Activated naive CD4-positive, alpha-beta T cell (primary cell): ENCODE measurements at places on chromosomes 11 and 22.

DNA sequence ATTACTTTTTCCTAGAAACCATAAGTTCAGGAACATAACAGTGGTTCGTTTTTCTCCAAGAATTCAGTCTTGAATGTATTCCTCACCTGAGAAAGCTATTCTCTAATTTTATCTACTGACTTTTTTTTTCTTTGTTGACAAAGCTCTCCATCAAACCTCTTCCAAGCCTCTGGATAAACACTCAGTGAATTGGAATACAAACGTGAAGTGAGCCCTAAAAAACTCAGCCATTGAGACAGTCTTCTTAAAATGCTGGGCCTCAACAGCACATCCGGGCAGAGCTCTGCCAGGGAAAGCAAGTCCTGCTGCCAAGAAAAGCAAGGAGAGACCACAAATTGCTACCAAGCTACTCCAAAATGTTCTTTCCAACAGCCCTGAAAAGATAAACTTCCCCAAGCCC lies 7.7 kb upstream of the SLC1A2 start:
- no peak for DNase-seq

DNA sequence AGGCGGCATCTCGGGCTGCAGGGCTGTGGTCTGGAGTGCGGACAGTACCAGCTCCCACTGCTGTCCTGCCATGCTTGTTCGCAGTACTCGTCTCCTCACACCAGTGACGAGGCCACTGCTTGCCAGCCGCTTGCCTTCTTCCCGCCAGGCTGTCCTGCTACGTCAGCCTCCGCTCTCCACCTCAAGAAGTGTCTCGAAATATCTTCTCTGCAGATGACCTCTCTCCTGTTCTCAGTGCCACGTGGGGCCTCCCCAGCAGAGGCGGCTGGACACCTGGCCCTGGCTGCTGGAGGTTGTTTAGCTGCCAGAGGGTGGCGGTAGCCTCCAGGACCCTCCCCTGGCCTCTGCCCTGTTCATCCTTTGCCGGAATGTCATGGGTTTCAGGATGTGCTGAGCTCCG lies 3.1 kb upstream of the CCDC188 start:
- DNase-seq, result no peak

DNA sequence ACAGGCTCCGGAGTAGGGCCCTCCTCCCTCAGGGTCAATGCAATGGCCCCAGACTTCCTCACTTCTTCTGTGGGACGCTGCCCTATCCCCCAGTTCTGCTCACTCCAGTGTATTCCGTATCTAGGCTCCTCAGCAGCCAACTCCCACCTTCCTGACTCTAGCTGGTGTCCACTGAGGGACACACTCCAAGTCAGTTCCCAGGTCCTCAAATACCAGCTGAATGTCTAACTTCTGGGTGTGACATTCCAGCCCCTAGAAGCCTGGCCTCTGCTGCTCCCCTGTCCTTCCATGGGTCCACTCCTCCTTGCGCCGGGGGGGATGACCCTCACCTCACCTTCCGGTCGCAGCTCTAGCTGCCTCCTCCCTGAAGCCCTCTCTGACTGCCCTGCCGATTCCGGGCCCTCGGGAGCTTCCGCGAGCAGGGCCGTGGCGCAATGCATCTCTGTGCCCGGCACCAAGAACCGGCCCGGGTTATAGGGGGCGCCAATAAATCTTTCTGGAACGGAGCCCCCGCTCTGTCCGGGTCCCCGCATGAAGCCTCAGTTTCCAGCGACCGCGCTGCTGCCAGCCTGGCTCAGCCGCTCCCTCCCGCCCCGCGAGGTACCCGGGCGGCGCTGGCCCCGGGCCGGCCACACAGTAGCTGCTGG lies 15.4 kb downstream of the BAD start:
- no peak for DNase-seq

- no peak for DNase-seq
Observed at GRCh38 chr22:43273902-43274484, 69.2 kb downstream of the SCUBE1 start.

DNA sequence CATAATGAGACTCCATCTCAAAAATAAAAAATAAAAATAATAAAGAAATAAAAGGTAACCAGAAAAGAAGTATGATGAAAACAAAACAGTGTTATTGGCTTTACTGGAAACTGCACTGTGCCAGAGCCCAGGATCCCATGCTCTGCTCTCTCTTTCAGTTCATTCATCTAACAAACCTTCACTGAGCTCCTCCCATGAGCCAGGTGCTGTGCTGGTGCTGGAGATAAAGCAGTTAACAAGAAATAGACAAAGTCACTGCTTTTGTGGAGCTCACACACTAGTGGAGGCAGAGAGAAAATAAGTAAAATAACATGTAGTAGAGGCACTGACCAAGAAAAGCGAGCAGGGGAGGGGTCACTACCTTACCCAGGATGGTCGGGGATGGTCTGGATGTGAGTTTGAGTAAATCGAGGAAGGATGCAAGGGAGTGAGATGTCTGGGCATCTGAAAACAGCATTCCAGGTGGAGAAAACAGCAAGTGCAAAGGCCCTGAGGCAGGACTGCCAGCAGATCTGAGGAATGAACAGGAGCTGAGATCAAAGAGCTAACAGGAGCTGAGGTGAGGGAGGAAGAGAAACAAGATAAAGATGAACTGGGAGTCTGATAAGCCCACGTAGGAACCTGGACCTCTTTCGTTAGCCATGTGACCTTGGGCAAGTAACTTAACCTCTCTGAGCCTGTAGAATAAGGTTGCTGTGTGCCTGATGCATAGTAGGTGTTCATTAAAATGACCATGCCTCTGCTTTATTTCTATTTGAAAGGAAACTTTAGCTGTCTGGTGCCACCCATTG lies 31.3 kb upstream of the CD82 start:
- no peak for DNase-seq

DNA sequence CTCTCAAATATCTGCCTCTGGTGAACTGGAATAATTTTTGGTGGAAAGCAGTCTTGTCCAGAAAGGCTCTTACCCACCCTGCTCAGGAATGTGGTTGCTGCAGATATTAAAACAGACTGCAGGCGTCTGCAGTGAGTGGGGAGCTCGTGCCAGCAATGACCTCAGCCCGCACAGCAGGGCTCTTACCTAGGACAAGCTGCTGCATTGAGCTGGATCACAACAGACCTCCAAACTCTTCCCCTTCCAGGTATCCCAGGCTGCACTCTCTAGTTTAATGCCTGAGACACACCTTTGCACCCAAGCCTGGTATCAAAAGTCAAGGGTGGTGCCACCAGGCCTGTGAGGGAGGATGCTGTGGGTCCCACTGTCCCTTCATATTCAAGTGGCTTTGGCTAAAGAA lies 69.7 kb upstream of the CDON start:
- DNase-seq, result no peak

- DNase-seq, result no peak
Observed at GRCh38 chr11:117825538-117826189, 1.1 kb upstream of the FXYD2 start.

DNA sequence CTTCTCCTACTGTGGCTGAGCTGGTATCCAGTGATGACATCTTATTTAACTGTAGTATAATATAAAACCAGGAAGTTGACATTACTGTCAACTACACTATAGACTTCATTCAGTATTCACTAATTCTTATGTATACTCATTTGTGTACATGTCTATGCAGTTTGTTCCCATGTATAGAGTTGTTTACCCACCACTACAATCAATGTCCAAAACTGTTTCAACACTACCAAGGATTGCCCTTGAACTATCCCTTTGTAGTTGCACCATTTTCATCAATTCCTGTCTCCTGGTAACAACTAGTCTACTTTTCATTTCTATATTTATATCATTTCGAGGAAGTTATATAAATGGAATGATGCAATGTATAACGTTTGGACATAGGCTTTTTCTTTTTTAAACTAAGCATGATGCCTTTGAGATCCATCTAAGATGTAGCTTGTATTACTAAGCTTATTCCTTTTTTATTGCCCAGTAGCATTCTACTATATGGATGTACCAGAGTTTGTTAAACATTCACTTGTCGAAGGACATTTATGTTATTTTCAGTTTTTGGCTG lies 39.2 kb downstream of the TMEM135 start:
- DNase-seq, result no peak

- no peak for DNase-seq
Observed at GRCh38 chr11:86575927-86576326, 96.5 kb downstream of the ME3 start.

- DNase-seq, result no peak
Observed at GRCh38 chr11:75700940-75701339, 16.7 kb upstream of the MOGAT2 start.

- DNase-seq, result no peak
Observed at GRCh38 chr22:20503816-20504215, 3.6 kb upstream of the MED15 start.

- DNase-seq, result no peak
Observed at GRCh38 chr22:19483481-19484244, 3.9 kb downstream of the CDC45 start.

- DNase-seq, result no peak
Observed at GRCh38 chr11:63243533-63243932, at the start of gene SLC22A25. Gene SLC22A25, minus strand, starts transcription at chr11:63243599. Its CDS starts 13,947 bp downstream, at chr11:63229652.

DNA sequence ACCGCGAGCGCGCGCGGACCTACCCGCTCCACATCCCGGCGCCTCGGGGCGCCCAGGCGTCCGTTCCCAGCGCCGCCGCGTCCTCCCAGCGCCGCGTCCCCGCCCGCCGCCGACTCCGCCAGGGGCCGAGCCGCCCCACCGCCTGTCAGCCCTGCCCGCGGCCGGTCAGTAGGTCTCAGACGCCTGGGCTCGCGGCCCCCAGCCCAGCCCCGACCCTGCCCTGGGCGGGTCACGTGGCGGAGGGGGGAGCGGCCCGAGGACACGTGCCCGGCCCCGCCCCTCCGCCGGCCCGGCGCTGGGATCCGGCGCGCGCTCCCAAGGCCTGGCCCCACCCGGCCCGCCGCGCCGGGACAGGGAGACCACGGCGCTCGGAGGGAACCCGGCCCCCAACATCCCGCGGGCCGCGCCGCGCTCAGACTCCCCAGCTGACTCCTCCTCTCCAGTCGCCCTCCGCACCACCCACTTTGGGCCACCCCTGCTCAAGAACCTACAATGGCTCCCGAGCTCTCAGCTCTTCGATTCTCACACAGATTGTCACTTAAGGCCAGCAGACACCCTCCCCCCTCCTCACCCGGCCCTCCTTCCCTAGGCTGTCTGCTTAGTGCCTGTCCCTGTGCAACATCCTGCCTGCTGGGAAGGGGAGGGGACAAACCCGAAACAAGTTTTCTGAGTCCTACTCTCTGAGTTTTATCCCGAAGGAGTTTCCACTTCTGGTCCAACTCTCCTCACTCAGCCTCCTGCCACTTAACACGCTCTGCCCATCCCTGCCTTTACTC lies at the start of gene RAB3IL1:
Gene RAB3IL1 (minus strand): TSS at position 233 of the 776 bp plus-strand sequence. CDS start 199 bp downstream, at position 34.
- DNase-seq, result no peak

DNA sequence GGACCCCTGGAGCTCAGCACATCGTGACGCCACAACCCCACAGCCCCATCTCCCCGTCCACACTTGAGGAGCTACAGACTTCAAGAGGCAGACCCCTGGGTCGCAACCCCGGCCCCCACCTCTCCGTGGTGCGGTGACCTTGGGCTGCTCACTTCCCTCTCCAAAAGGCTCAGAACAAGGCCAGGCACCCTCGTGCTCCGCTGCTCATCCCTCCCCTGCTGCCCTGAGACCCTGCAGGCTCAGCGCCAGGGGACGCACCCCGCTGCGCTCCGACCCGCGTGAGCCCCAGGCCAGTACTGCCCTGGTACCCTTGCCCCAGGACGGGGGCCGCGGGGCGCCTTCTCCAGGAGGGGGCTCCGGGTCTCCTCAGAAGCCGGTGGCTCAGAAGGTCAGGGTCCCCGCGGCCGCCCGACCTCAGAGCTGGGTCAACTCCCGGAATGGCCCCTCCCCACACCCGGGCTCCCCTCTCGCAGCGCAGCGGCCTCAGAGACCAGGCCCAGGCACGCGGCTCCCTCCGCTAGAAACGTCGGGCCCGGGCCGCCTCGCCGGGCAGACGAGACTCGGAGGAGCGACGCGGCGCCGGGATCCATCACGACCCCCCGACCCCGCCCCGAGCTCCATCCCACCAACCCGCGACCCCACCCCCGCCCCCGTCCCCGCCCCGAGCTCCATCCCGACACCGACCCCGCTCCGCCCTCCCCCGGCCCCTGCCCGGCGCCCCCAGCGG lies 563 bp downstream of the GATD1 start:
- DNase-seq, result no peak

- no peak for DNase-seq
Observed at GRCh38 chr22:27108425-27109114, 451.2 kb downstream of the MIAT start.

GRCh38 chr11:18768978-18769377 lies 22.6 kb downstream of the PTPN5 start:
- no peak for DNase-seq

DNA sequence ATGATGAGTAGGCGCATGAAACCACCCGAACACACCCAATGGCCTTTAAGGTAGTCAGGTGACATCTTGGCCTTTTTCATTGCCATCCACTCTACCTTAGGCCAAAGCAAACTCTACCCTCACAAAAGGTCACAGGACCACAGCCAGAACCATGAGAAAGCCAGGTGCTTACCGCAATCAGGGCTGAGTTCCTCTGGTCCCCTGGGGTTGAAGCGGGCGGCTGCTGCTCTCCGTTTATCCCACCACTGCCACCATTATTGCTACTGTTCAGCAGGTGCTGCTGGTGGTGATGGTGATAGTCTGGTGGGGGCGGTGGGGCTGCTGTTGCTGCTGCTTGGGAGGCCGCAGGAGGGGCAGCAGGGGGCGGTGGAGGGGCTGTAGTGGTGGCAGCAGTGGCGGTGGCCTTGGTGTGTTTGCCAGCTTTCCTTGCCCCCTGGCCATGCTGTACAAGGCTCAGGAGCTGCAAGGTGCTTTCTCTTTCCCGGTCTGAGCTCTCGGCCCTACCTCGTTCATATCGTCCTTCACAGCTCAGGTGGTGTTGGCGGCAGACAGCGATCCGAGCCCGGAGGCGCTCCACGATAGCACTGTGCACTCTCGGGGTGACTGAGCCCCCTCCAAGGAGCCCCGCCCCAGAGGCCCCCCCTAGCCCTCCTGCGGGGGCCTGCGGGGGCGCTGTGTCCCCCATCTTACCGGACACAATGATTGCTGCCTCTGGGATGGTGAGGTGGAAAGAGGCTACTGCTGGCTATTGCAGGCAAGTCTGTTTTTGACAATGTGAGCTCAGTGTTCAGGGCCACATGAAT lies 1.6 kb downstream of the MAML2 start:
- DNase-seq, result no peak

- DNase-seq, result no peak
Observed at GRCh38 chr22:27232077-27232476, 569.5 kb downstream of the MN1 start.

DNA sequence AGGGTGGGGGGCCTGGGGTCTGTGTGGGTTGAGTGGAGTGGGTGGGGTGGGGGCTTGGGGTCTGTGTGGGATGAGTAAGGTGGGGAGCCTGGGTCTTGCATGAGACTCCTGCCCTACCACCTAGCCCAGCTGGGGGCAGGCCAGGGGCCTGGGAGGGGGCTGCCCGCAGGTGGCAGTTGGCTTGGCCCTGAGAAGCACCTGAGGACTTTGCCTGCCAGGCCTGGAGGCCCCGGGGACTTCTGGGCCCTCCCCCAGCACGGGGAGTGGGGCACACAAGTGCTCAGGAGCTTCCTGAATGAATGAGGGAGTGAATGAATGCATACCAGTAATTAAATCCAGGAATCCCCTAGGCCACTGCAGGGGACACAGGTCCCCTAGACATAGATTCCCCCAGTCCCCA lies 6.6 kb downstream of the PHLDA2 start:
- no peak for DNase-seq
